LNCaP clone FGC (cell line): ENCODE measurements at places on chromosomes 7 and 10.

DNA sequence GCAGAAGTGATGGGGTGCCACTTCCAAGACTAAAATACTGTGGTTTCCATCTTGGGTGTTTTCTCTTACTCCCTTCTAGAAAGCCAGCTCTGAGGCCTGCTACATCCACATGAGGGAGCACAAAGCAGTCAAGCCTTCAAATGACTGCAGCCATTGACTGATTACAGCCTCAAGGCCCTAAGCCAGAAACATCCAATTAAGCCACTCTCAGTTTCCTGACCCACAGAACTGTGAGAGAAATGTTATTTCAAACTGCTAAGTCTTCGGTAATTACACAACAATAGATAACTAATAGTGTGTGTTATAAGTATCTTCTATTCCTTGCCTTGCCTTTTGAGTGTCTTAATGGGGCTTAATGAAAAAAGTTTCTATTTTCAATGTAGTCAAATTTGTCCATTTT, 24.8 kb downstream of the BRAF start:
- DNase-seq = no peak

DNA sequence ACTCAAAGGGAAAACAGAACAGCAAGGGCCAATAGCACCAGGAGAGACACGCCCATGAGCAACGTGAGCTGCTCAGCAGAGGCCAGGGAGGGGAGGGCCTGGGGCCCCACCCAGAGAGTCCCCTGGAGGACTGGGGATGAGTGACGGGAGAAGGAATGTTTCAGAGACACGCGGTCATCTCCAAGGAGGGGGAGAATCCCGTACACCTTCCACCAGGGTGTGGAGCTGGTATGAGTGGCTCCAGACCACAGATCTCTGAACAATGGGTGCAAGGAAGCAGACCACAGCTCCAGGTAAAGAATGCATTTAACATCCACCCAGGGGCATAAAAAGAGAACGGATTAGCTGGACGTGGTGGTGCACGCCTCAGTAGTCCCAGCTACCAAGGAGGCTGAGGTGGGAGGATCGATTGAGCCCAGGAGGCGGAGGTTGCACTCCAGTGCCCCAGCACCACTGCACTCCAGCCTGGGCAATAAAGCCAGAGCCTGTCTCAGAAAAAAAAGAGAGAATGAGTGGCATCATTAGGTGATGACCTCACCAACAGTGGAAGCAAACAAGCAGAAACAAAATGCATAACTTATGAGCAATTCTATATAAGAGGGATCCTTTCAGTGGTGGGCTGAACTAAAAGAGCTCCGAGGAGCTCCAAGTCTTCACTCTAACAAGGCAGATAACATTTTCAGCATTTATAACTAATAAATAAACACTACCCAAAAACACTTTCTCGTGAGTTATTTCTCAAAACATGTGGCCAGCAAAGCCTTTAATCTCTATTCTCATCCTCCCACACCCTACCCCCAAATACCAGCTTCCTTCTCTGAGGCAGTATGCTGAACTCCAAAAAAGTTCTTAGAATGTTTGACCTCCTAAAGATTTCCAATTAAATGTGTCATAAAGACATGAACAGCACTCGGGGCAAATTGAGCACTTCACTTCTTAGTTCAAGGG, 12.5 kb downstream of the PSAP start:
- no peak for DNase-seq

DNA sequence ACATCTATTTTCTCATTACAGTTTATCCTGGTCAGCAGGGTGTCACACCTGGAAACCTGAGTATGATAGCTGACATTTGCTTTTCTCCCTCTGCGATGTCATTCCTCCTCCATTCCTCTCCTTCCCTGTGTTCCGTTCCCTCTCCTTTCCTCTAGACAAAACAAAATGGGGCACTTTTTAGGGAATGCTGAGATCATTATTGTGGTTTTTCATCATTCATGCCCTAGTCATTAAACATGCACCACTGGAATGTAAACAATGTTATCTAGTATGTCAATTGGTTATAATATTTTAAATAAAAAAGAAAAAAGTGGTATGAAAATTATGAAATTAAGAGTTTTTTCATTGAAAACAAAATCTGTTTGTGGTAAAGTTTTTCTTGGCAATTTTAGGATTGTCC, 132.6 kb downstream of the MAPK8 start:
- no peak for DNase-seq

DNA sequence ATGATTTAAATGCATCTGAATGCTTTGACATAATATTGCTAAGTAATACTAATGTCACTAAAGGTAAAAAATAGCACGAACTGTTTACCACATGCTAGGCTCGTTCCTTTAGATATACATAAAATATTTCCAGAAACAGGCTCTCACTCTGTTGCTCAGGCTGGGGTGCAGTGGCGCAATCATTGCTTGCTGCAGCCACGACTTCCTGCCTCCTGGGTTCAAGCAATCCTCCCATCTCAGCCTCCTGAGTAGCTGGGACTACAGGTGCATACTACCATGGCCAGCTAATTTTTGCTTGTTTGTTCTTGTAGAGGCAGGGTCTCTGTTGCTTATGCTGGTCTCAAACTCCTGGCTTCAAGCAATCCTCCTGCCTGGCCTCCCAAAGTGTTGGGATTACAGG, 183.3 kb downstream of the SGMS1 start:
- DNase-seq = no peak

DNA sequence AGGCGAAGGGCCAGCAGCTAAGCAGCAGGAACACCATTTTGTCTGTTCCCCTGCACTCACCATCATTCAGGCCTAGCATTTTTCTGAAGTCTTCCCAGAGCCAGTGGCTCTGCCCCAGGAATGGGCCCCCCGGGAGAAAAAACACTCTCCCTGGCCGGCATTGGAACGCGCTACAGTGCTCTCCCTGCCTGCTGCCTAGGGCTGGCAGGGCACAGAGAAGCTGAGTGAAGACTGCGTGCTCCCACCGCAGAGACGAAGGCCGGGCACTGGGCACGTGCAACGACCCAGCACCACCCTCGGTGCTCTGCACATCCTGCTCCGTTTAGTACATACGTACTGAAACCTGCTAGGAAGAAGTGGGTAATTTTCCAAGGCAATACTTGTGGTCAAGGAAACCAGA, 34.4 kb downstream of the HSPA12A start:
- no peak for DNase-seq

GRCh38 chr10:110258542-110258941, 46.2 kb downstream of the SMNDC1 start:
- no peak for DNase-seq

GRCh38 chr10:62681211-62681940, 123.1 kb upstream of the ADO start:
- no peak for DNase-seq

DNA sequence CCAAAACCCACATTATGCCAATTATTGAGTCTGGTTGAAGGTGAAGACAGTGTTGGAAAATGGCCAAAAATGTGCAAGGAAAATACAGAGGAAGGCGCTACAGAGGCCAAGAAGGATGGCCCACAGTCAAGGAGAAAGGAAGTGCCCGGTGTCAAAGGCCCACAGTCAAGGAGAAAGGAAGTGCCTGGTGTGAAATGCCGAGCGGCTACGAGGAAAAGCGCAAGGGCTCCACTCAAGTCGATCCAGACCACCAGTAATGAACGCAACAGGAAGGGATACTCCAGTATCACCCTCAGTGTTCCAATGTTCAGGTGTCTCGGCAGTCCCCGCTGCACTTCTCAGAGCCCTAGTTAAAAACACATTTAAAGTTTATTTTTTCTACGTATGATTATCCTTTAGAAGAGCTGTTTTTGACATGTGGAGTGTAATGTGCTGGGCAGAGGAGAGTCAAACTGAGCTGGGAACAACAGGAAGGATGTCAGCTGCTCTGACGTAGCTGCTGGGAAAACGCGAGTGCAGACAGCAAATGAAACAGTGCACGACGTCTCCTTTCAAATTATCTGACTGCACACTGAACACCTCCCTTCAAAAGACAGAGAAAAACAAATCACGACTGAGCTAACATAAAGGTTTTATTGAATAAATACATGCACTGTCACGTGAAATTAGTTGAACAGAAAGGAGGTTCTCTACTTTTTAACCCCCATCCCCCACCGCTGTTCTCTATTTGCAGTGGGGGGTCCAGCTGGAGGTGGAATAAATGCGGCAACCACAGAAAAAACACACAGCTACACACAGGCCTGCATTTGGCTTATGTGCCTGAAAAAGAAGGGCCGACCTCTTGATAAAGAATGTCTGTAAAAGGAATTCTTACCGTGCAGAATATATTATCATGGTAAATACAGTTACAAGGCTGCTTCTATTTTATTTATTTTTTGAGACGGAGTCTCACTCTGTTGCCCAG, 26.1 kb upstream of the NCAPG2 start:
- no peak for DNase-seq

- no peak for DNase-seq
These were observed 36.5 kb downstream of the COL1A2 start for GRCh38 chr7:94431176-94431575.

GRCh38 chr10:50310560-50311174, 59.4 kb upstream of the ASAH2 start:
- DNase-seq = no peak

- DNase-seq = no peak
These were observed 31.1 kb downstream of the KAZALD1 start for GRCh38 chr10:101092881-101093354.

DNA sequence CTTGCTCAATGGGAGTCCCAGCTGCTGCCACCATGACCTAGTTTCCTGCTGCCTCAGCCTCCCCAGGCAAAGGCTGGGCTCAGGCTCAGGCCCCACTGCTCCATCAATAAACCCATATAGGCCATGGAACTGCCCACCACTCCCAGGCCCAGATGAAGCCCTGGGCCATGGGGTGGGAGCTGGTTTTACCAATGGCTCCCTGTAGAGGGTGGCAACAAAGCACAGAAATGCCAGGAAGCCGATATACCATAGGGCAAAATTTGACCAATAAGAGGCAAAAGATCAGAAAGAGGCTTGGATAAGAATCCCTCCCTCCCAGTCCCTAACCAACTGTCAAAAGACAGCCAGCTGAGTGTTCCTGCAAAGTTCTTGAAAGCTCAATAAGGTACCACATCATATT, 101.8 kb upstream of the DOCK1 start:
- DNase-seq = no peak

- no peak for DNase-seq
These were observed 141.0 kb downstream of the PTEN start for GRCh38 chr10:88004451-88004850.

DNA sequence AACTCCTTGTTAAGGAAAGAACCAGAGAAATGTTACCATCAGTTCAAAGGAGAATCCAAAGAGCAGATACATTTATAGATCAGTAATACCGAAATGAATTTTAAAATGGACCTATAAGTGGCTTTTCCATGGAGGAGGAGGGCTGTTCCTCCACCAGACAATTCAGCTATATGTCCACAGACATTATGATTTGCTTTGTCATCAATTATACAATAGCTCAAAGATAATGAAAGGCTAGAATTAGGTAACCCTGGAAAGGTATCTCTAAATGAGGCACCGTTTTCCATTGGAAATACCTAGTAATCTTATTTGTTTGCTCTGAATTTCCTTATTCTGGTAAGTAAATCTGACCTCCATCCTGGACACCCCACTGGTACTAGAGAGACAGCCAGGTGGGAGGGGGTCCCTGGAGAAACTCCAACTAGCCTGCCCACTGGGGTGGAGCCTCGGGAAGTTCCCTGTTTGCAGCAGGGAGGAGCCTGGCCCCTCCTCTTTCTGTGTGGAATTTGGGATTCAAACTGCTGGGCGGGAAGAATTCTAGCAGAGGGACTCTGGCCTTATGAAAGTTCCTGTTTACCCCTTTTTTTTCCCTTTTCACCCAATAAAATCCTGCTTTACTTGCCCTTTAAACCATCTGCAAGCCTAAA, 218.0 kb downstream of the PHF14 start:
- no peak for DNase-seq

GRCh38 chr7:34567906-34568305, 90.1 kb upstream of the NPSR1 start:
- no peak for DNase-seq

DNA sequence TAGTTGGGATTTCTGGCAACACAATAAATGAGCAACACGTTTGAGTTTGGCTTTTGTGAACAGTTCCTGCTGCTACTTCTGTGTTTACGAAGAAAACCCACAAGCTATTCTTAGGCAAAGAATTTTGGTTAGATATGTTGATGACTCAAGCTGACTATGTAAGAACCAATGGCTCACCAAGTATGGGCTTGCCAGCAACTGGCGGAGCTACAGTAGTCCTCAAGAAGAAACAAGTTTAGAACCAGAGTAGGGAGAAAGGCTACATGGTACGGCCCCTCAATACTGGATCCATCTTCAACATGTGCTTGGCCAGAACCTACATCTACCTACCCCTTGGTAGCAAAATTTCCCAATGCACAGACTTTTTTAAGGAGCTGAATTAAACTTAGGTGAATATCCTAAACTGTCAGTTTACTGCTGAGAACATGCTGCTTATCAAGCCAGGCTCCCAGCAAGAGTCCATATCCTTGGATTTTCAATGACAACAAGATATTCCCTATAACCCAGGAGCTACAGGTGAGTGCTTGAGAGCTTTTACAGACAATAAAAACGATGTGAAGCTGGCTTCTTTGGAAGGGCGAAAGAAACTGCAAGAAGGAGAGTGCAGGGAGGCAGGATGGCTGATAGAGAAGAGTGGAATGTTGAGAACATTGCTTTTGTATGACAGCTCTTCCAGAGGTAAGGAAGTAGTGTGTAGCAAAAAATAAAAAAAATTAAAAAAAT, 74.3 kb upstream of the ASAH2 start:
- no peak for DNase-seq

DNA sequence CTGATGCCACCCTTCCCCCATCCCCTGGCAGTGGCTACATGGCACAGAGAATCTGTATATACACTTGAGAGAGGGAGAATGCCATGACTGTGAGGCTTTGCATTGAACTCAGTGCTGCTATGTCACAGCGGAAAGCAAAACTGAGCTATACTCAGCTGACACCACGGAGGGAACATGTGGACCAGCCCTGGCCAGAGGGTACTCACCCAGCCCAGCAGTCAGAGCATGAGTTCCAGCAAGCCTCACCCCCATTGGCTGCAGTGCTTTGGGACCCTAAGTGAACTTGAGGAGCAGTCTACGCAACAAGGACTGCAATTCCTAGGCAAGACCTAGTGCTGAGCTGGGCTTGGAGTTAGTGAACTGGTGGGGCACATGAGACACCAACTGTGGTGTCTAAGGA, 10.3 kb upstream of the AOC1 start:
- no peak for DNase-seq

DNA sequence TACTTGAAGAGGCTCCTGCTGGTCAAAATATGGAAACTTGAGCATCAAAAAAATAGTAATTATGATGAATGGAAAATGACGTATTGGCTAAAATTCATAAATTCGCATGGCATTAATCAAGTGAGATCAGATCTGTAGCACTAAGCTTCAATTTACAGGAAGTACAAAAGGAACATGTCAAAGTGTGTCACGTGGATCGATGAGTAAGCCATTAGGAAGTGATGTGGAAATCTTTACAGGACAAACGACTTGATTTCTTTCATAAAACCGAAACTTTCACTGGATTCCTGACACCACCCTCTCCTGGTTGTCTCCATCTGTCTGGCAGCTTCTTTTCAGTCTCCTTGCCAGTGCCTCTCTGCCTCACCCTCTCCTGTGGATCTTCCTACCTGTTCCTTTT, 25.8 kb downstream of the AKR1C8 start:
- DNase-seq = no peak

- DNase-seq = no peak
These were observed 89.0 kb upstream of the SEPHS1 start for GRCh38 chr10:13437026-13437555.
